ENCODE measurements at places on chromosomes 3 and 15.

- DNase-seq = no peak
Observed at GRCh38 chr3:168157099-168157700, 61.5 kb upstream of the GOLIM4 start.

GRCh38 chr3:32495085-32495484 lies 7.6 kb downstream of the CMTM6 start:
- no peak for DNase-seq

DNA sequence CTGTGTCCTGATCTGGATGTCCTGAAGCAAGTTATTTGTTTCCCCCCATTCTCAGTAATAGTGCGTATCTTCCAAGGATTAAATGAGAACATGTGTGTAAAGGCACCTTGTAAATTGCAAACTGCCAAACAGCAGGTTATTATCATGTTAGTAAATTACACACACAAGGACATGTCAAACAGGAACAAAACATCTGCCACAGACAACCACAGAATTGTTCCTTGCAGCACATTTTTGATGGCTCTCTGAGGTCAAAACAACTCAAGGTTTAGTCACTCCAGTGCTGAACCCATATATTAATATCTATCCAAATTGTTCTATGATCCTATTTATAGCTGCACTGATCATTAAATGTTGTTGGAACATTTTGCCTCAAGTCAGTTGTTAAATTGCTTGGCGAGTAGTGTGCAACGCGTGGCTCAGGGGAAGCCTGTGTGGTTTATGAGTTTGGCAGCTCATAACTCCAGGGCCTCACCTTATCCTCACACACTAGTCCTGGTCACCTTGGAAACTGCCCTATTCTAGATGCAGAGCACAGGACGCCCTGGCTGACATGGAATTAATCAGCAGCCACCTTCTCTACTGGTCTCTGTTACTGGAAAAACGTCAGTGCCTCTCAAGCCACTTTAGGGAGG lies 46.3 kb upstream of the CDV3 start:
- no peak for DNase-seq

DNA sequence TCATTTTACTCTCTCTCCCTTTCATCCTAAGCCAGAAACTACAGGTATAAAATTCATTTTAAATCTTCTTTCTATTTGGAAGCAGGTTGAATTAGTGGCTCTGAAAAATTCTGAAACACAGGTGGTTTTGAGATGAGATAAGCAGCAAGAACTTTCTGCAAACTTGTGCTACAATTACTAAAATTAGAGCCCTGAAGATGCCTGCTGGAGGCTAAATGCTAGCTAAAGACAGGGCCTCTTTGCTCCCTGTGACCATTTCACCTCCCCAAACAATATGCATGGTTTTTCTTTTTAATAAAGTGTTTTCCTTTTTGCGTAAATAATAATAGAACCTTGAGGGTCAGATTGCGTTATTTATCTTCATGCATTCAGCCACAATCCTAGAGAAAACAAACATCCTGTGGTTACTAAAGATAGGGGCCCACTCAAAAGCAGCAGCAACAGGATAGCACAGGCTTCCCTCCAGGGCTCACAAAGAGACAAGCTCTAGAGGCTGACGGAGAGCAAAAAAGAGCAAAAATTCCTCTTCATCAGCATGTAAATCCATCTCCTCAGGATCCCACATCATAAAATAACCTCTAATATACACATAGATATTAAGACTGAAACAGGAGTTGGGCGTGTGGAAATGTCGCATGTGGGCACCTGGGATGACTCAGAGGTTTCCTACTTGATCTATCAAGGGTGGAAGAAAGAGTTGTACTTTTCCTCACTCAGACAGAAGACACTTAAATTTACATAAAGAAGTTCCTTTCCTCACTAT lies 26.5 kb upstream of the CP start:
- DNase-seq = no peak

- no peak for DNase-seq
Observed at GRCh38 chr3:71238355-71238757, 345.2 kb downstream of the FOXP1 start.

GRCh38 chr15:55707518-55707917 lies 35.4 kb downstream of the PRTG start:
- no peak for DNase-seq

GRCh38 chr3:133926736-133927539 lies 31.3 kb upstream of the RAB6B start:
- no peak for DNase-seq

- DNase-seq = no peak
Observed at GRCh38 chr3:183745300-183746098, 47.9 kb downstream of the YEATS2 start.

- no peak for DNase-seq
Observed at GRCh38 chr15:49079340-49080039, 33.2 kb upstream of the SECISBP2L start.

DNA sequence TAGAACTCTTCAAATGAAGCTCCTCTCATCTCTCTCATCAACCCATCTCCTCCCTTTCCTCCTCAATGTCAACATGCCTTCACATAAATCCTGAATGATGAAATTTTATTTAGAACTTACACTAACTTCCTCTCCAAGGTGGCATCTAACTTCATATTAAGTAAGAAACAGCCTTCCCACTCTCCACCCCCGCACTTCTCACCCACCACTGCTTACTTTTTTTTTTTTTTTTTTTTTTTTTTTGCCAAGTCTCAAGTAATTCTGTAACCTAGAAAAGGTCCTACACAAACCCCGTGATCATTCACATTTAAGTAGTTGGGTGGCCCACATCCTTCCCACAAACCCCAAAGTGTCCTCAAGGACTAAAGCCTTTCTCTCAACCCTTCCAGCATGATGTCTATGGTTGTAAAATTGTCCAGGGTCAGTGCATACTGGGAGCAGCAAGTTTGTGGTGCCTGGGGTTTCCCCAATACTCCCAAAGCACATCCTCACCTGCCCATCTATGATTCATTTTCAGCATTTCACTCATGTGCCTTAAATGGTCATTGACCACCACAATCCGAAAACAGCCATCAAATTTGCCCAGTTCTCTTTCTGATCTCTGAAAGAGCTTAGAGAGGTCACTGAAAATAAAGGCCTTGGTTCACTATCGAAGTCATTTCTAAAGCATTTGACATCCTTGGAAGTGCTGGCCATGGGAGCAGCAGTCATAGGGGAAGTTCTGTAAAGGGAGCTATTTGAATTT lies 47.2 kb downstream of the CD86 start:
- DNase-seq = no peak

DNA sequence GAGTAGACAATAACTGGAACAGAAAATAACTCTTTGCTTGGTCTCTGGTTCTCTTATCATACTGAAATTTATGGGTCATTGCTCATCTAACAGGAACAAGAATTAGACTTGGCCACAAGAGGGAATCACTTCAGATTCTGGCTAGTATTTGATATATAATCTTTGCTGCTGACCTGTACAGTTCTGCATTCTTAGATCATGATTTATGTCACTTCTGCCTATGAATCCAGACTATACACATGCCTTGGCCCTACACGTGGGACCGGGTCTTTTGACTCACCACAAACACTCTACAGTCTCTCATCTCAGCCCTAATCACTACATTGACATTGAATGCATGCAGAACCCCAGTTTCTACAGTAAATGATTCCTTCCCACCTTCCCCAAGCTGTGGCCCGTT lies 162.5 kb upstream of the SOX2 start:
- DNase-seq = no peak

GRCh38 chr15:71440489-71441110 lies 325.3 kb downstream of the THSD4 start:
- DNase-seq = no peak

GRCh38 chr3:194274424-194275085 lies 76.6 kb downstream of the CPN2 start:
- DNase-seq = no peak

- DNase-seq = peak; percentile 76
Observed at GRCh38 chr3:81443958-81444357, 317.5 kb downstream of the GBE1 start.

DNA sequence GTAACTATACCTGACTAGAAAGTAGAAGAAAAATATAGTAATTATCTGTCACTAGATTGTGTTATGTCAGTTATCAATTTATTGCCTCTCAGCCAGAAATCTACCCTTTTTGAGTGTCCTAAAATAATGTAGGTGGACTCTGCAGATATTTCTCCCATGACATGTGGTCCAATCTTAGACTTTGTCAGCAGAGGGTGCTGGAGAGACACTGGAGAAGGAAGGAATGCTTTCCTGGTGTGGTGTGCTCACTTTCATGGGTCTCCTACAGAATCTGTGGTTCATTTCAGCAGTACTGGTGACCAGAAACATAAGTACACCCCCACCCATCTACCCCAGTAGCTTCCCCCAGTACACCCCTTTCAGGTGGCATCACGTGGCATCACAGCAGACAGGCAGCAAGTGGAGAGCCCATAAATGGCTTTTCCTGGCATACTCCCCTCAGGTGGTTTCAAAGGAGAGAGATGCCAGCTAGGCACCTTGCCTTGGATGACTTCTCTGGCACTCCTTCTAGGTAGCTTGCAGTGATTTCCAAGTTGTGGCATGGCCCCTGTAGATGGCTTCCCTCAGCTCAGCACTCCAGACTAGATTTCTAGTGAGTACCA lies 114.7 kb downstream of the GADL1 start:
- no peak for DNase-seq

DNA sequence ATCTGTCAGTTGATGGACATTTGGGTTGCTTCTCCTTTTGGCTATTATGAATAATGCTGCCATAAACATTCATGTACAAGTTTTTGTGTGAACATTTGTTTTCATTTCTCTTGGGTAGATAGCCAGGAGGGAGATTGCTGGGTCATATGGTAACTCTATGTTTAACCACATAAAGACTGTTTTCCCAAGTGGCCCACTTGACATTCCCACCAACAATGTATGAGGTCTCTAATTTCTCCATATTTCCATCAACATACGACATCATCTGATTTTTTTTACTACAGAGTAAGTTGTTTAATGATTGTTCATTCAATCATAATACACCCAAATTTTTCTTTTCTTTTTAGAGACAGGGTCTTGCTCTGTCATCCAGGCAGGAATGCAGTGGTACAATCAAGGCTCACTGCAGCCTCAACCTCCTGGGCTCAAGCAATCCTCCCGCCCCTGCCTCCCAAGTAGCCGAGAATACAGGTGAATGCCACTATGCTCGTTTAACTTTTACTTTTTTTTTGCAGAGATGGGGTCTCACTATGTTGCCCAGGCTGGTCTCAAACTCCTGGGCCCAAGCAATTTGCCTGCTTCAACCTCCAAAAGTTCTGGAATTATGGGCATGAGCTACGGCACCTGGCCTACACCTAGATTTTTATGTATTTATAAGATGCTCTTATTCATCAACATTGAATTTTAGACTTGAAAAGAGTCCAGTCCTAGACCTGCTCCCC lies 6.8 kb downstream of the IP6K1 start:
- DNase-seq = no peak

GRCh38 chr15:95715116-95715903 lies 615.2 kb upstream of the NR2F2 start:
- DNase-seq = no peak

DNA sequence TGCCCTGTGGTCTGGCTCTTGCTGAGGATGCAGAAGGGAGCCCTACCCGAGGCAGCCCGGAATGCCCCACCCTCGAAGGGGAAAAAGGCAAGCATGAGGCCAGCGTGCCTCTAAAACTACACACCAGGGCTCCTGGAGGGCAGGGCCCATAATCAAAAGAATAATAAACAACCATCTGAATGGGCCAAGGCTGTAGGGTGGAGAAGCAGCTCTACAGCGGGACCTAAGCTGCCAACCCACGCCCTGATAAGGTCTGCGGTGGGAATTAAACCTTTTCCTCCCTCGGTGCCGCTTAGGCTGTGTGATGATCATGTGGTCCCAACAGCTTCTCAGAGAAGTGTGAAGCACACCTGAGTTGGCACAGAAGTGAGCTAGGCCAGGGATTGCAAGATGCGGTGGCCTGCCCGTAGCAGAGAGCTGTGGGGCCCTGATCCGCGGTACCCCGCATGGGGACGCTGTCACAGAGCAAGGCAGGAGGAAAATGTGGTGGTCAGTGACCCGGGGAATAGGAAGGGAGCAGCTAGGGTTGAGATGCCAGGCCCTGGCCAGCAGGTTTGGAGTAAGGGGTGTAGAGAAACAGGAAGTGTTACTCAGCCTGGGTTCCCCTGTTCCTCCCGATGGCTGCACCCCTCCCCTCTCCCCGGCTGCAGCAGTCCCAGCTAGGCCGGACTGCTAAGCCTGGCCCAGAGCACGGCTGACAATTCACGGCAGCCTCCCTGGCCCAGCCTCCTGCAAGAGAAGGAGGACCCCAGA lies 1.1 kb upstream of the C15orf62 start:
- no peak for DNase-seq

DNA sequence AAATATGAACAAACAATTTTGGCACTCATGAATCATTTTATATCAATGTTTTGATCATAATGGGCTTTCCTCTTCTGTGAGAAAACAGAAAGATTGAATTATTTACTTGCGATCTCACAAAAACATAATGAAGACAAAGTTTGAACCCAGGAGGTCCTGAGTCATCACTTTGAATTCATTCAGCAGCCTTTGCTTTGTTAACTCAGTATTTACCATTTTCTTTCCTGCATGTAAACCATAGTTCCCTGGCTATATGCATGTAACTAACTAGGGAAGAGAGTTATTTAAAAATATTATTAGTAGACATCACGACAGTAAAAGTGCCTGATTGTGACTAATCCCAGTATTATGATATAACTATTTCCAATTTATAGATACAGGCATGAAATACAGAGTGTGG lies 1026.2 kb downstream of the PLOD2 start:
- no peak for DNase-seq

- DNase-seq = no peak
Observed at GRCh38 chr15:92304223-92304975, 89.3 kb upstream of the ST8SIA2 start.

GRCh38 chr15:29065571-29065970 lies 179.8 kb downstream of the APBA2 start:
- DNase-seq = no peak

DNA sequence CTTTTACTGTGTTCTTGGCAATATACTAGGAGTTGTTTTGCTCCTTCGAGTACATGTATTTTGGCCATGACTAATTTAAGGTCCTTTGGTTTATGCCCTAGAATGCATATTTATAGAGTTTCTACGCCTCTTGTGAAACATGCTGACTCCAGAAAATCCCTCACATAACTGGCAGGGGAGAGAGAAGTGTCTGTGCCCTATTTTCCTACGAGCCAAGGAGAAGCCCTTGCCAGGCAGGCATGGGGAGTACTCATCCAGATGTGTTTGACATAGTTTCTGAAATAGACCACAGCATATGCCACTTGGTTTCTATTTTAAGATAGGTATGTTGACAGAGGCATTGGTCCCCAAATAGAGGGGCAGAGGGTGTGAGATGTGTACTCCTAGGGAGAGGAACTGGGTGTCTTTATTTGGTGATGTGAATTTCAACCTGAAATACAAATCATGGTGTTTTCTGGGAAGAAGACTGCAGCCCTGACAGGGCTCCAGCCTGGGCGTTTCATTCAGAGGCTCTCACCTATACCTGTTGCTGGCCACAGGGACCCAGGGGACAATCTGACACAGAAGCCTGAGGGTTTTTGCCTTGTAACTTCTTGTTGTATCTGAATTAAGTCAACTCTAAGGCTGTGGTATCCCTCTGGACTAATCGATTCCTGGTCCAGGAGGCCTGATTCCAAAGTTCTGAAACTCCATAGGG lies 267.8 kb upstream of the C2CD4B start:
- no peak for DNase-seq

GRCh38 chr15:70213794-70214193 lies 116.1 kb upstream of the TLE3 start:
- DNase-seq = no peak

GRCh38 chr3:133295199-133295901 lies 104.5 kb upstream of the BFSP2 start:
- DNase-seq = no peak

GRCh38 chr3:160369784-160370183 lies 29.2 kb downstream of the IFT80 start:
- no peak for DNase-seq

GRCh38 chr3:44309500-44309899 lies 29.1 kb upstream of the TCAIM start:
- no peak for DNase-seq
